ENCODE measurements at places on chromosomes 2 and 18.

DNA sequence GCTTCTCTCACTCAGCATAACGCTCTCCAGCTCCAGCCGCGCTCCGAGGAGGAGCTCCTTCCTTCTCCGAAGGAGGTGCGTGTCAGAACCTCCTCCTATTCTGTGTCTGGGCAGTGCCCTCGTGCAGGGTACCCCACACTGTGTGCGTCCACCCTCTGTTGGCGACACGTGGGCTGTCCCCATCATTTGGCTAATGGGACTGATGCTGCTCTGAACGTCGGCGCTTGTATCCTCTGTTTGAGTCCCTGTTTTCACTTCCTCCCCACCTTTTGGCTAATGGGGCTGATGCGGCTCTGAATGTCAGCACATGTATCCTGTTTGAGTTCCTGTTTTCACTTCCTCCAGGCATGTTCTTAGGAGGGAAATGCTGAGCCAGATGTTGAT lies 22.2 kb downstream of the KCNG2 start:
- no peak for DNase-seq

GRCh38 chr2:62304429-62305417 lies 108.8 kb downstream of the B3GNT2 start:
- no peak for DNase-seq

GRCh38 chr2:183390109-183390508 lies 265.9 kb downstream of the NUP35 start:
- no peak for DNase-seq

DNA sequence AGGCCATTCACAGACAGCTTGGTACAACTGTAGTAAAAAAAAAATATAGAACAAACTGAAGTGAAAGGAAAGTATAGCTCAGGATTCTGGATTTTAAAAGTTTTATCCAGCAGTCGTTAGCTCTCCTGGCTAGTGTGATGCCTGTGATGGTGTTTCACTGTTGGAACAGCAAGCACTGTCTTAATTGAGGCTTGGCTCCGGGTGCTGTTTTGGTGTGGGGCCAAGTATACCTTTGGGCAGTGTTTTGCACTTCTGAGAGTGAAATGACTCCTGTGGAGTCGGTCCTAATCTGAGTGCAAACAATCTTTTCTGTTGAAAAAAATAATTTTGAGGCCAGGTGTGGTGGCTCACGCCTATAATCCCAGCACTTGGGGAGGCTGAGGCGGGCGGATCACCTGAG lies 28.7 kb upstream of the RAB1A start:
- DNase-seq = no peak

DNA sequence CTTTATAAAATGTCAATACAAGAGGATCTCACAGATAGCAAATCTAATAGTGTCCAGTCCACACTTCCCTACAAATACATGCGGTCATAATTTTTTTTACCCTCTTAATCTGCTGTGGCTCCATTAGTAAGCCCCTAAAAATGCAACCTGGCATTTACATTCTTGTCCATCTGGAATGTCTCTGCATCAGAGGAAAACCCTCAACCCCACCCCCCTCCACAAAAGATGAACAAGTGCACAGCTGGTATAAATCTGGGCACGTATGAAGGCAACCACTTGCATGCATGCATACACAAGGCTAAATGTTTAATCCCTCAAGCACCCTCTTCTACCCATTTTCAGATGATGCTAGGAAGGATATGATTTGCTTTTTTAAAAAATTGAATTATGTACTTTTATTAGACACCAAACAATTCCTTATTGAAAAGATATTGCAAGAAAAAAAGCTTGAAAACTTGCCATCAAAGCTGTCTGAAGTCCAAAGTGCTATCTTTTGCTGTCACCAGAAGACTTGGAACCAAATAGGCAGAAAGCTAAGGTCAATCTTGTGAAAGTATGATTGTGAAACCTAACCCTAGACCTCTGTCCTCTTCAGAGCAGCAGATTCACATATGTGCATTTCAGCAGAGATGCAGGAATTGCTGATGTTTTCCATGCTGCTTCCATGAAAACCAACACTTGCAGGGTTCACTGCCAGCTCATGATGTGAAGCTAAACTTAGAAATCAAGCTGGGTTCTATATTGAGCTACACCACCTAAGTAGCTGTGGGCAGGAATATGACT lies 39.0 kb downstream of the IRS1 start:
- DNase-seq = no peak

GRCh38 chr18:54150226-54150625 lies 74.2 kb downstream of the MBD2 start:
- no peak for DNase-seq

DNA sequence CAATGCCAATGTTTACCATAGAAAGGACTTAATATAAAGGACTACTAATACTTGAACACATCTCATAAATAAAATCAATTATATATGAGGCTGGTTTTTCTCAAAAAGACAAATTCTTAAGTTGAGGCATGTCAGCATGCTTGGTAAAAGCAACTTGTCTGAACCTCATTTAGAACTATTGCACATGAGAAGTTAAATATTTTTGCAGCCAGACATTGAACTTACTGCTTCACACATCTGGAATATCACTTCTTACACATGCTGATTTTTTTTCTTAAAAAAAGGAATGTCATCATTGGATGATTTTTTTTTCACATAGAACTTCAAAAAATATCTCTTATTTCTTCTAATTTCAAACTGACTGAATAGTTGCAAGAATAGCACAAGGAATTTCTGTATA lies 609.0 kb downstream of the EPHA4 start:
- DNase-seq = no peak
